Occipital lobe (tissue), 3 donors: ENCODE measurements at places on chromosomes 16 and 17. TPM values are rescaled to one million over a fixed set of nuclear protein-coding genes. Genes with fewer than 3 reads are reported as not detected.

- DNase-seq = no peak
These were observed 9.0 kb downstream of the DECR2 start for GRCh38 chr16:410516-411178.

DNA sequence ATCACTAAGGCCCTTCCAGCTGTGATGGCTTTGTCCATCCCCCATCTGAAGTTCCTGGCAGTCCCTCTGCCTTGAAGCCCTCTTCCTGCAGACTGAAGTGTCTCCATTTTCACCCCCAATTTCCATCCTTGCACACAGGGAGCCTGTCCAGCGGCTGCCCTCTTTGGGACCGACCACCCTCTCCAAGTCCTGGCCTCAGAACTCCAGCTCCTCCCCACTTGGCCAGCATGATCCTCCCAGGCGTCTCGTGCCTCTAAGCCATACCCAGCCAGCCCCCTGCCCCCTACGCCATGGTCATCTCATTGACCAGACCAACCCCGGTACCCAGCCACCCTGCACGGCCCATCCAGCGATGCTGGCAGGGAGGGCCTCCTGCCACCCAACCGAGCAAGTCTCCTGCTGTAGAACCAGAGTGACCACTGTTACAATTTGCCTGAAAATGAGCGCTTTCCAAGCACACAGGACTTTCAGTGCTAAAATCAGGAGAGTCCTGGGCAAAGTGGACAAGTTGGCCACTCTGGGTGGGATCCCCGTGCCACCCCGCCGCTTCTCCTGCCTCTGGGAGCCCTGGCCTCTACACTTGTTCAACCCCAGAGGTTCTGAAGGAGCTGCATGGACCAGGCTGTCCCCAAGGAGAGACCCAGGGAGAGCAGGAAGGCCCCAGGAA, 362.0 kb downstream of the SEC14L1 start:
- DNase-seq = no peak

- DNase-seq = no peak
These were observed 223.0 kb upstream of the ELAC2 start for GRCh38 chr17:13240851-13241250.

The CHST6 gene
- total RNA-seq = 0.94 TPM

DNA sequence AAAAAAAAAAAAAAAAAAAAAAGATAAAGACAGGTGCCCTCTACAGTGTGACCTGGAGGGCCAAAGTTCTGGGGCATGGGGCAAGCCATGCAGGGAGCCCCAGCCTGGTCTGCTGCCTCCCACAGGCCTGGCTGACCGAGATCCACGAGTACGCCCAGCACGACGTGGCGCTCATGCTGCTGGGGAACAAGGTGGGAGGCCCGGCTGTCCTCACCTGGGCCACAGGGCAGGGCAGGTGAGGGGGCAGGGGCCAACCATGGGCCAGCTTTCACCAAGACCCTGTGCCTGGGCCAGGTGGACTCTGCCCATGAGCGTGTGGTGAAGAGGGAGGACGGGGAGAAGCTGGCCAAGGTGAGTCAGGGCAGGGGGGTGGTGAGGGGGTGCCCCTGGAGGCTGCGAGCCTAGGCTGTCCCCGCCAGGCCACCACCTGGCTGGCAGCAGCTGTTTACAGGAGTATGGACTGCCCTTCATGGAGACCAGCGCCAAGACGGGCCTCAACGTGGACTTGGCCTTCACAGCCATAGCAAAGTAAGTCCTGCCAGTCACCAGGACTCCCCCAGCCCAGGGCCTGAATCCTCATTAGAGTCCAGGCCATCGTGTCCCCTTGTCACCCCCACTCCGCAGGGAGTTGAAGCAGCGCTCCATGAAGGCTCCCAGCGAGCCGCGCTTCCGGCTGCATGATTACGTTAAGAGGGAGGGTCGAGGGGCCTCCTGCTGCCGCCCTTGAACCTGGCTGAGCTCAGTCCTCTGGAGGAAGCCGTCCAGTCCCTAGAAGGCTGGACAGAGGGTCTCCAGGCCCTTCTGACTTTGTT, 2.7 kb upstream of the TRAF7 start:
- DNase-seq = no peak

The MT4 gene
- not detected for total RNA-seq

DNA sequence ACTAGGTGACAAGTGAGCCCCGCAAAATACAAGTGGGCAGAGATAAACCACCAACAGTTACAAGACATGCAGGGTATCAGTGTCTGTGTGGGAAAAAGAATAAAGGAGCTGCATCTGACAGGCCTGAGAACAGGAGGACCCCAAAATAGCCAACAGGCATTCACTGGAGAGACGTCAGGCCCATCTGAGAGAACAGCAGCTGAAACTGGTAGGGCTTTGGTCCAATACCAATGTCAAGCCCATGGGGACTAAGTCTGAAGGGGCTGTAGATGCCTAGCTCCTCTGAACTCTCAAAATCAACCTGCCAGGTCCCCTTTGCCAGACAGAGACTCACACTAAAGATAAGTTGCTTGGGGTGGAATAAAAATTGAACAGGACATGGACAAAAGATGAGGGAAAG, 30.5 kb upstream of the TANC2 start:
- DNase-seq = no peak

GRCh38 chr16:4115209-4115948, 863 bp downstream of the ADCY9 start:
- DNase-seq = peak; percentile 51
